ENCODE measurements at places on chromosomes 3 and 15. TPM values are rescaled to one million over a fixed set of nuclear protein-coding genes. Genes with fewer than 3 reads are reported as not detected.

Gene PLA2G4B
- total RNA-seq: 21.5 TPM

Gene HTR3E
- not detected for total RNA-seq

Gene KCTD6
- 9.7 TPM for total RNA-seq

Gene HIGD2B
- 0.62 TPM for total RNA-seq

Gene ATP13A5
- not detected for total RNA-seq

Gene SLC12A8
- 0.47 TPM for total RNA-seq
